H4 (cell line): ENCODE measurements at places on chromosomes 5 and 9.

- no peak for DNase-seq
Observed at GRCh38 chr5:93151896-93152295, 429.1 kb downstream of the NR2F1-AS1 start.

GRCh38 chr9:124353811-124354274, 61.4 kb downstream of the PSMB7 start:
- no peak for DNase-seq

GRCh38 chr5:1594357-1595106, 70.8 kb upstream of the LPCAT1 start:
- DNase-seq, result no peak

DNA sequence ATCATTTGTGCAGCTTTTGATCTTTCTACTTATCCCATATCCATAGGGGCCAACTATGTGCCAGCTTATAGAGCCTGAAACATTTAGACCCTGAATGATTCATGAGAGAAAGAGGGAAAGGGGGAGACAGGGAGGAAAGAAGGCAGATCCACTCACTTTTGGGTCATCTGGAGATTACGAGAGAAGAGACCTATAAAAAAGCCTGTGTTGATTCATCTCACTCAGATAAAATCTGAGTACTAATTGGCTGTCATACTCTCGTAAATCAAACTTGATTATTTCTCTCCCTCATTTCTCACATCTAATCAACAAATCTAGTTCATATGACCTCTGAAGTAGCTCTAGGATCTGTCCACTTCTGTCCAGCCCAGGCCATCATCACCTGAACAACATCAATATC, 137.1 kb downstream of the ARL15 start:
- no peak for DNase-seq

GRCh38 chr9:115939065-115939765, 214.4 kb upstream of the PAPPA start:
- DNase-seq, result no peak

DNA sequence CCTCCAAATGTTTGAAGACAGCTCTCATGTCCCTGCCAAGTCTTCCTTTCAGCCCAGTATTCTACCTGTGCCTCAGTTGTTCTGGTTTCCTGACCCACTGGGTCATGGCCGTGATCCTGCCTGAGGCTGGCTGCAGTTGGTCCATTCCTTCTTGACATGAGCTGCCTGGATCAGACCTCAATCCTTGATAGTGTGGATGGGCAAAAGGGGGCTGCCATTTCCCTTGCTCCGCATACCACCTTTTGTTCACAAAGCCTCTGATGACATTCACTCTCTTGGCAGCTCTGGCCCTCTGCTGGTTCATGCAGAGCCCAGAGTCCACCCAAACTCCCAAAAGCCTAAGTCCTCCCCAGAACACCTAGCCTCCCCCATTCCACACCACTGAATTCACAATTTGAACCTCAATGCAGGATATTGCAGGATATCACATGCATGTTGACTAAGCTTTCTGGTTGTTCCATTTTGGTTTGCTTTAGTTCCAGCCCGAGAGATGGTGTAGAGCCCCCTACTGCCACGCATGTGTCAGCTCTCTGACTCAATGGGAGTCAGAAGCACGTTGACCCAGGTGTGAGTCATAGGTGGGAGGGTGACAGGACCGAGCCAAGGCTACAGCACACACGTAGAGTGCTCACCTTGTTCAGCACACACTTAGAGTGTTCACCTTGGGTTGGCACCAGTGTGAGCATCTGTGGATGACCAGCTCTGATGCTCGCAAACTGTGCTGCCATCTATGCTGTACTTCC, 137.2 kb downstream of the MTX3 start:
- no peak for DNase-seq

DNA sequence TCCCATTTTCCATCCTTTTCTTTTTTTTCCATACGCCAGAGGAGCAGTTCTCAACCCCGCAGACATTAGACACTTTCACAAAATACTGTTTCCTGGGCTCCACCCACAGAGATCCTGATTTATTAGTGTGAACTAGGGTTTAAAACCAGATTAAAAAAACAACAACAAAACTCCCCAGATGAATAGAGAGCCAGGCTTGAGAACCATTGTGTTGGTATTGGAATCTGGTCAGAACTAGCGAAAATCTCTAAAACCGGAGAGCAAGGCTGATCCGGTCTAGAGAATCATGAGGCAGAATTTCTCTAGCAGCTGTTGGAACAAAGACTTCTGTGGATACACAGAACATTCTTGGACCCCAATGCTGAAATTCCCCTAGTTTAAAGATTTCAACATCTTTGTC, 173.0 kb downstream of the PCSK1 start:
- no peak for DNase-seq

DNA sequence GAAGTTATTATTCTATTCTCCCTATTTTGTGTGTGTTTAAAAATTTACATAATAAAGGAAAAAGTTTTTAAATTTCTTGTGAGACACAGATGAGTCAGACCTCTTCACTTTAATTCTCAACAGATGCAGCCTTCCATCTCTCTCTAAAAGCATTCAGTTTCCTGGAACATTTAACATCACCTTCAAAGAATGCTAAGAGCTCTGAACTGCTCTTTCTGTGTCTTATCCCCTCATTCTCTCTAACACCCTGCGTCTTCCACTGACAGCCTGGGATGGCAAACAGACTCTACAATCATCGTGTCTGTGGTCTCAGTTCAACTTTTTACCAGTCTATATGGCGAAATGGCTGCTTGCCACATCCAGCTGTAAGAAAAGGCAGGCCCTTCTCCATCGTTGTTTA, 173.0 kb downstream of the HINT1 start:
- DNase-seq, result no peak

GRCh38 chr5:104800440-104801048, 1238.0 kb upstream of the NUDT12 start:
- peak; percentile 36 for DNase-seq

GRCh38 chr5:72509401-72509800, 2.2 kb upstream of the ZNF366 start:
- DNase-seq, result no peak

DNA sequence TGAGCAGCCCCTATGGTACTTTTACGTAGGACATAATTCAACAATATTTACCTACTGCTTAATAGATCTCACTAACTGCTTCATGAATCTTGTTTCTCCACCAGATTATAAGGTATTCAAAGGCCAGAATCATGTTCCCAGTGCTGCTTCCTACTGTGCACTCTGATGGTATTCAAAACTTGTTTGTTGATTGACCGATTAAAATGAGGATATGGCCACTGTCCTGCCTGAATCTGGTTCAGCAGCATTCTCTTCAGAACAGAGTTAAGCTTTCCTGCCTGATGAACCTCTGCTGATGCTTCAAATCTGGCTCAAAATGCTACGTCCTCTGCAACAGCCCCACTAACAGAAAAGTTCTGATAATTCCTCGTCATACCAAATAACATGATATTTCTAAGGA, 150.7 kb upstream of the ZNF462 start:
- no peak for DNase-seq

GRCh38 chr5:2705861-2706260, 45.6 kb downstream of the IRX2 start:
- no peak for DNase-seq

DNA sequence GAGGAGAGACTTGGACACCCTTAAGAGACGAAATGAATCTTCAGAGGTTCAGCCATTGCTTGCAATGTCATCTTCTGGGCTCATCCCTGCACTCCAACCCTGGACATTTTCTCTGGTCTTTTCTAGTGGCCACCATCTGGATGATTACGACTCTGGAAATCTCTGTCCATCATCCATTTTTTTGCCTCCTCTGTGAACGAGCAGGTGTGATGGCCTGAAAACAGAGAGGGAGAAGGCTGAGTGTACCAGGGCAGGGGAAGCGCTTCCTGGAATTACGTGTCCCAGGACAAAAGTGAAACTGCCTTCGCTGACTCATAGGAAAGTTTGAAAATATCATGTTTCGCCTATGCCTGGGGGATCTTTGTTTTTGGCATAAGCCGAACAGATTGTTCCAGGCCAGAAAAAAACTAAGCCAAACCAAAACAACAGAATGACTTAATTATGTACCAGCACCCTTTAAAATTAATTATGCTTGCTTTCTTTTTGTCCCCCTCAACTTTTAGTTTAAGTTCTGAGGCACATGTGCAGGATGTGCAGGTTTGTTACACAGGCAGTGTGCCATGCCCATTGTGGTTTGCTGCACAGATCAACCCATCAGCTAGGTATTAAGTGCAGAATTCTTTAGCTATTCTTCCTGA, 31.9 kb downstream of the ANKRD33B start:
- DNase-seq, result peak; percentile 94

GRCh38 chr5:156802501-156802900, 47.6 kb upstream of the PPP1R2B start:
- no peak for DNase-seq

DNA sequence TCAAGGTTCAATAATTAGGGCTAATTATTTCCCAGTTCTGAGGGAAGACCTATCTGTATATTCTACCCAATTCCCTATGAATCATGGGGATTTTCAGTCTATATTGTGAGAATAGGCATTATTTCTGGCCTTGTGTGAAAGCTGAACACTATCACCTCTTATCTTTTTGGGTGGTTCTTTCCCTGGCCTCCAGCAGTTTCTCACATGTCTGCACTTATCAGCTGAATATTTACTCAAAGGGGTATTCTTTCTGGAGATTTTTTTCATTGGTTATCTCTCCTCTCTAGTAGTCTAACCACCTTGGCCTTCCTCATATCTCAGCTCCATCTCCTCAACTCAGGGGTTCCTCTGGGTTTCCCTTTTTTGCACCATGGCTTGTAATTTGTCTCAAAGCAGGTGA, 64.9 kb upstream of the LIFR start:
- no peak for DNase-seq

- DNase-seq, result no peak
Observed at GRCh38 chr9:82549174-82549821, 513.6 kb downstream of the RASEF start.

GRCh38 chr5:177024559-177024958, 2.1 kb downstream of the ZNF346 start:
- DNase-seq, result no peak

- no peak for DNase-seq
Observed at GRCh38 chr5:93395010-93395409, 186.0 kb downstream of the NR2F1-AS1 start.

- no peak for DNase-seq
Observed at GRCh38 chr5:178322736-178323540, 90.3 kb upstream of the PHYKPL start.

GRCh38 chr5:57832875-57833274, 350.3 kb upstream of the ACTBL2 start:
- DNase-seq, result peak; percentile 42

DNA sequence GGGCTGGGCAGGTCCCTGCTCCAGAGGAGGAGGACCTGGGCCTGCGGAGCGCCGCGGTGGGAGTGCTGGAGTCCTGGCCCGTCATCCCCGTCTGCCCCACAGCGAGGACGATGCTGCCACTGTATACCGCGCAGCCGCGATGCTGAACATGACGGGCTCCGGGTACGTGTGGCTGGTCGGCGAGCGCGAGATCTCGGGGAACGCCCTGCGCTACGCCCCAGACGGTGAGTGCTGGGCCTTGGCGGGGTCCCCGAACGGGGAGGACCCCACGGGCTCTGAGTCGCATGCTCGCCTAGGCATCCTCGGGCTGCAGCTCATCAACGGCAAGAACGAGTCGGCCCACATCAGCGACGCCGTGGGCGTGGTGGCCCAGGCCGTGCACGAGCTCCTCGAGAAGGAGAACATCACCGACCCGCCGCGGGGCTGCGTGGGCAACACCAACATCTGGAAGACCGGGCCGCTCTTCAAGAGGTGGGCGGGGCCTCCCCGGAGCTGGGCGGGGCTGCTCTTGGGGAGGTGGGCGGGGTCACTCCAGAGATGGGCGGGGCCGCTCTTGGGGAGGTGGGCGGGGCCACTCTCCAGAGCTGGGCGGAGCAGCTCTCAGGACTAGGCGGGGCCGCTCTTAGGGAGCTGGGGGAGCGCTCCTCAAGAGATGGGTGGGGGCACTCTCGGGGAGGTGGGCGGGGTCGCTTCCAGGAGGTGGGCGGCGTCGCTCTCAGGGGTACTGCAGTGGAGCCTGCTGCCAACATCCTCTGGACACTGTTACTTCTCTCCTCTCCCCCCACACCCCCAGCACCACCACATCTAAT, 13.1 kb downstream of the LRRC26 start:
- no peak for DNase-seq

DNA sequence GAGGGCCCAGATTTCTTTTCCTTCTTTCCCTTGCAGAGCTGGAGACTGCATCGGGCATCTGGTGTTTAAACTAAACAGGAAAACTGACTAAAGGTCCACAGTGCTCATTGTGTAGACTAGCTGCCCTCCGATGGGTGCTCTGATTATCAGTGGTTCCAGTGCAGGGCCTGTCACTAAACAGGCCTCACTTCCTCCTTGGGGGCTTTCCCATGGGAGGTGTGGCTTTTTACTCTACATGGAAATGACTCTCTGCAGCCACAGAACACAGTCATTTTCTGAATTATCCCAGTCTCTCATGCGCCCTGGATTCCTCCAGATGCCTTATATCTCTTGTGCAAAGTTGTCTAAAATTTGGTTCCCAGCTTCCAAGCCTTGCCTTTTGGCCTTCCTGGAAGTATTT, 199.2 kb downstream of the TRIO start:
- DNase-seq, result no peak
